ENCODE measurements at places on chromosomes 11 and 22.

DNA sequence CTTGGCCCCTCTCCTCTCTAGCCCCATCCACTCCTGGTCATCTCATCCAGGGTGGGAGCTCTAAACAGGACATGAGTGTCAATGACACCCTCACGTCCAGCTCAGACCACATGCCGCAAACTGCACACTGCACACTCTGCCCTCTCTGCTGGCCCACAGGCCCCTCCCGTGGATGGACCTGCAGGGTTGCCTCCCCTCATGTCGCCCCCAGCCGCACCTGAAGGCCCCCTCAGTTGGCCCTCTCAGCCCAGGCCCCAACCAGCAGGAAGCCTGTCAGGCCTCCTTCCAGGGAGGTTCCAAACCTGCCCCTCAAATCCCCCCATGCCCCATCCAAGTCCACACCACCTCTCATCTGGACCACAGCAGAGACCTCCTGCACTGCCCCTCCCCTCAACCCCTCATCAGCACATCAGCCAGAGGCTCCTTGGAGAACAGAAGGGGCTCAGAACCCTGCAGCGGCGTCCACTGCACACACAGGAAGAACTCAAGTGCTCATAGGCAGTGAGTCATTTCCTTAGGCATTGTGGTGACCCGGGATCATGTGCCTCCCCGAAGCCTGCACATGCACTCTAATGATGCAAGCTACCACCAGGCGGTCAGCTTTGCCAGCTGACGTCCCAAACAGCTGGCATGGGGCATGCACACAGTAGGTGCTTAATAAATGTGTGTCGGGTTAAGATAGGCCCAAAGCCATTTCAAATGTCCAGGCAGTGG lies 12.9 kb upstream of the CDKN1C start:
- no peak for DNase-seq

GRCh38 chr11:74005721-74006517 lies 3.0 kb downstream of the UCP3 start:
- DNase-seq = no peak

GRCh38 chr11:69301455-69302401 lies 7.8 kb downstream of the MYEOV start:
- peak; percentile 43 for DNase-seq

- no peak for DNase-seq
Observed at GRCh38 chr11:115126092-115126491, 378.1 kb downstream of the CADM1 start.

DNA sequence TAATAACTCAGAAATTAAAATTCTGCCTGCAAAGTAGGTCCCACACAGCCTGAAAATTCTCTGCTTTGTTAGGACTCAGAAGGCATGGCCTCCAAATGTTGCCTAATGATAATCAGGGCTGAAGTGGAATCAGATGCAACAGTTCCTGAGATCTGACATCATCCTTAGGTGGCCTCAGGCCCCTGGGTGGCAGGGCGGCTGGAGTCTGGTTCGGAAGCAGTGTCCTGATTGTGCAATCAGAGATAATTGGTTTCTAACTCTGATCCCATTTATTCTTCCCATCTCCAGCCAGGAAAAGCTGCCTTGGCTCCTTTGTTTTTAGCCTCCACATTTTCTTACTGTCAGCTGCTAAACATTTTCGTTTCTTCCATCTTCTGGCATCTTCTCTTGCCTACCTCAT lies 399.3 kb downstream of the OPCML start:
- DNase-seq = no peak

DNA sequence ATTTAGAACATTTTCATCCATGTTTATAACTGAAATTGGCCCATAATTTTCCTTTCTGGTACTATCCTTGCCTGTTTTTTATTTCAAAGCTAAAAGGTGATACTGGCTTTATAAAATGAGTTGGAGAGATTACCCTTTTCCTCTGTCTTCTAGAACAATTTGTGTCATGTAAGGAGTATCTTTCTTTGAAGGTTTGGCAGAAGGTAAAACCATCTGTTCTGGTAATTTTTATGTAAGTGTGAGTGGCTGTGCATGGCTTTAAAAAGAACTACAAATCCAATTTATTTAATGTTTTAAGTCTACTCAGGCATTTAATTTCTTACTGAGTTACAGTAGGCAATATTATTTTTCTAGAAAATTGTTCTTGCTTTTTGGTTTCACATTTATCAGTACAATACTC lies 7.7 kb upstream of the MRGPRD start:
- DNase-seq = no peak

DNA sequence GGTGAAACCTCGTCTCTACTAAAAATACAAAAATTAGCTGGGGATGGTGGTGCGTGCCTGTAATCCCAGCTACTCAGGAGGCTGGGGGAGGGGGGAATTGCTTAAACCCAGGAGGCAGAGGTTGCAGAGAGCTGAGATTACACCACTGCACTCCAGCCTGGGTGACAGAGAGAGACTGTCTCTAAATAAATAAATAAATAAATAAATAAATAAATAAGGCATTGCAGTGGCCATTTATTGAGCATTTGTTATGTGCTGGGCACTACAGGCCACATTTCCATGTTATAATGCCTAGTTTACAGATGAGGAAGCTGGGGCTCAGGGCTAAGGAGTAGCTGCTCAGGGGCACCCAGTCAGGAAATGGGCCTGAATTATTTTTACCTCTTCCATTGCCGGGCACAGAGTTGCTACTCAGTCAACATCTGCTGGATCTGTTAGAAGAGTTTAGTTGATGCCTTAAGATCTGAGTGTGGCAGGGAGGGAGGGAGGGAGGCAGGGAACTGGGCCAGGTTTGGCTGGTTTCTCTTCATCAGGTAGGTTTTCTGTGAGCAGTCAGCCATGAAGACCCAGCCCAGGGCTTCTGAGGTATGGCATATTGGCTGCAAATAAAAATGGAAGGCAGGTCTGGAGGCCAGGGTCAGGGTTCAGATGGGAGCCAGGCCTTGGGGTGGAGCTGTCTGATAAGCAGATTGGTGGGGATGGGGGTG lies 5.6 kb downstream of the PVALB start:
- DNase-seq = no peak

DNA sequence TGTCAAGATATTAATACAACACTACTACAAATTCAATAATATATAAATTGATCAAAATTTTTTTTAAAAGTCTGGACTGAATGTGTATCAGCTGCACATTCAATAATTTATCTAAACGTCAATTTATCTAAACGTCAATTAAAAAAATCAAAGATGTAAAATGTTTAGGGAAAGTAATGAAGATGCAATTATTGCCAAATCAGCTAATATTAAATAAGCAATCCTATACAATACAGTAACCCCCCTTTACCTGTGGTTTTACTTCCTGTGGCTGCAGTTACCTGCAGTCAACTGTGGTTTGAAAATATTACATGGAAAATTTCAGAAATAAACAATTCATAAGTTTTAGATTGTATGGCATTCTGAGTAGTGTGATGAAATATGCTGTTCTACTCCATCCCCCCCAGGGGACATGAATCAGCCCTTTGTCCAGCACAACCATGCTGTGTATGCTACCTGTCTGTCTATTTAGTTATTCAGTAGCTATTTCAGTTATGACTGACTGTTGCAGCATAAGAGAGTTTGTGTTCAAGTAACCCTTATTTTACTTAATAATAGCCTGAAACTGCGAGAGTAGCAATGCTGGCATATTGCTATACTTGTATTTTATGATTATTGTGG lies 72.2 kb downstream of the CWF19L2 start:
- DNase-seq = no peak

DNA sequence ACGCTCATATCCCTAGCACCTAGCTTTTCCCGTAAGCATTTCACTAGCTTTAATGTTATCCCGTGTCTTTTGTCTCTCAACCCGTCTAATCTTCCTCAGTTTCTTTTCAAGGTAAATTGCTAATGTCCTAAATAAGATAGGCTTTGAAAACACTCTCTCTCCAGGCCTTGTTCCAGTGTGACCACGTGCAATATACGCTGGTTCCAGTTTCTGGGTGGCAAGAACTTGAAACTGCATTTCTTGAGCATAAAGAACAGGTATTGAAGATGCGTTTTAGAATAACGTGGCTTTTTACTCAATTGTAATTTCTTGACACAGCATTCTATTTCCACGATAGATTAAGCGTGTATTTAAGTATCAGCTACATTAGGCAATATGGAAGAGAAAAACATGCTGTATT lies 1.1 kb downstream of the CDC45 start:
- DNase-seq = no peak

- peak; percentile 62 for DNase-seq
Observed at GRCh38 chr11:15707971-15708370, 593.2 kb downstream of the INSC start.

GRCh38 chr22:32042924-32043323 lies at the start of gene SLC5A1:
TSS of gene SLC5A1 (plus strand) at chr22:32043261. CDS start at chr22:32043282, 21 bp downstream.
- DNase-seq = peak; percentile 36

- DNase-seq = no peak
Observed at GRCh38 chr11:12502046-12502445, 124.7 kb downstream of the PARVA start.

DNA sequence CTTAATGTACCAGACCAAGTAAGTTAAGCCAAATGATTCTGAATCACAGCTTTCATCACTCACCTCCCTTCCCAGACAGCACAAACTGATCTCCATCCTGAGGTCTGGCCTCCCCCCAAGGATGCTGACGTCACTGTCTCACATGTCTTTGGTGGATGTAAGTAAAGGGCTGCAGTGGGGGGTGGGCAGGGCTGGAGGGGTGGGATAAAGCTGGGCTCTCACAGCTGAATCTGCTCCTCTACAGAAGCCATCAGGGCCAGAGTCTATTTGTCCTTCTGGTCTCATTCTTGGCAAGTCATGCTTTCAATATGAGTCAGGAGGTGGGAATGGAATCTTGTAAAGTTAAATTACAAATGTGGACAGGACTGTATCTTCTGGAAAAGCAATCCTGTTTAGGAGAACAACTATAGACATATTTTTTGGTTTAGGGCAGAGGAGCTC lies 32.7 kb downstream of the P4HA3 start:
- DNase-seq = no peak

DNA sequence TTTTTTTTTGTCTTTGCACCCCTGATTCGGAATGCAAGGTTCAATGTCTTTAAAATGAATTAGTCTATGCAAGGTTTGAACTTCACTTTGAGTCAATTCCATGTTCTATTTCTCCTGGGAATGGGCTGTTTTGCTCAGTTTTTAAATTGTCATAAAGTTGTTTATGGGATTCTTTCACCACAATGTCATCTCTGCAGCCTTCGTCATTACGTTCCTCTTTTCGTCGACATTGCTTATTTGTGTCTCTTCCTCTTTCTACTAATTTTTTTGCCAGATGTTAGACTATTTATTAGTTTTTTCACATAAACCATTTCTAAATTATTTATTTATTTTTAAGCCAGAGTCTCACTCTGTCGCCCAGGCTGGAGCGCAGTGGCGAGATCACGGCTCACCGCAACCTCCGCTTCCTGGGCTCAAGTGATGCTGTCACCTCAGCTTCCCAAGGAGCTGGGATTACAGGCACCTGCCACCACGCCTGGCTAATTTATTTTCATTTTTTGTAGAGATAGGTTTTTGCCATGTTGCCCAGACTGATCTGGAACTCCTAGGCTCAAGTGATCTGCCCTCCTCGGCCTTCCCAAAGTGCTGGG lies 7.1 kb upstream of the TNNT3 start:
- DNase-seq = no peak

DNA sequence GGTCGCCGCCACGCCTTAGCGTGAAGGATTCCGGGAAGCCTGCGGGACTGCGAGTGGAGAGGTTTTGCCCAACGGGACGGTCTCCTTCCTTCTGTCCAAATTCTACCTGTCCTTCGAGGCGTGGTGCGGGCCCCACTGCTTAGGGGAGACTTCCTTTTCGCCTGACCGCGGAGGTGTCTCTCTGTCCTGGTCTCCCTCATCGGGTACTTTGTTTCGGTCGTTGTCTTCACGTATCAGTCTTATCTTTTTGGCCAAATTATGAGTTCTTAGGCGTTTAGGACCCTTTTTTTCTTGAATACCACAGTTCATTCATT lies 388 bp downstream of the HINFP start:
- DNase-seq = no peak
